Left lung (tissue), 14 donors: ENCODE measurements at places on chromosomes 6 and 20. TPM values are rescaled to one million over a fixed set of nuclear protein-coding genes. Genes with fewer than 3 reads are reported as not detected.

EPHA7 gene
- polyA plus RNA-seq = 20.1 TPM

SAMD10 gene
- 10.5 TPM for polyA plus RNA-seq

- DNase-seq = peak; percentile 89
These were observed 31.9 kb downstream of the STK35 start for GRCh38 chr20:2133318-2134183.

GRCh38 chr6:111430605-111431376, 52.2 kb downstream of the REV3L start:
- DNase-seq = no peak

DNA sequence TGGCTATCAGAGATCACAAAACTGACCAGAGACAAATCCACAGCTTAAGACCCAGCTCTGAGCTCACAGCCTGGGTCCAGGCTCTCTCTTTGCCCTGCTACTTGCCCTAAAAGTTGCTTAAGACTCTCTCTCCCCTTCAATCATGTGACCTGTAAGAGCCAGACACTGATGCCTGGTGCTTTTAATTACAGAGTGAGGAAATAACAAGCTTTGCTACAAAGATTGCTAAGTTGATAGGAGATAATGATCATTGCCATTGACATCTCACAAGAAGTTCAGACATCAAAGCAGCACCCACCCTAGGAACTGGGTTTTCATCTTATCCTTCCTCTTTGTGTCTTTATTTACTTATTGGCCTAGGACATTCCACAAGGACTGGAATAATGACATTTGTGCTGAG, 125.9 kb upstream of the CD93 start:
- DNase-seq = no peak

GRCh38 chr6:142802124-142802523, 142.9 kb downstream of the HIVEP2 start:
- no peak for DNase-seq
